ENCODE measurements at places on chromosomes 13 and 19.

DNA sequence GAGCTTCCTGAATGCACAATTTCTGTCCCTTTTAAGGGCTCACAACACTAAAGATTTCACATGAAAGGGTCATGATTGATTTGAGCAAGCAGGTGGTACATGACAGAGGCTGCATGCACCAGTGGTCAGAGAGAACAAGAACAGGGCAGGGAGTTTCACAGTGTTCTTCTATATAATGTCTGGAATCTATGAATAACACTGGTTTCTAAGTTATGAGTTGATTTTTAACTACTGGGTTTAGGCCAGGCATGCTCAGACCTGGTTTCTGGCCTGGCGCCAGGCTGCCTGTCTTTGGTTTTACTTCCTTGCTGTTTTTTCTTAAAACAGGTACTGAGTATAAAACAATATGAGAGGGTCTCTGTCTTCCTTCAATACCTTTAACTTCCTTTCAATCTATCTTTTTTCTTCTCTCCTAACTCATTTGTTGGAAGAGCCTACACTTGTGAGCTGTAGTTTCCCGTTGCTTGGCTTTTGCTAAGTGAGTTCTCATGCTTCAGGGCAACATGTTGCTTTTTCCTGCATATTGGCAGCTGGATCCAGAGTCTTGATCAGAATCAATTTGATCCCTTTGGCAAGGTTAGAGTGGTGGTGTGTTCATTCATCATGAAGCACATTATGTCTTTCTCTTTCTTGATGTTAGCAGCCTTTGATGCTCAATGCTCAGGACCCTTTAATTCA is 38.5 kb upstream of the FGF14 start:
- DNase-seq = no peak

DNA sequence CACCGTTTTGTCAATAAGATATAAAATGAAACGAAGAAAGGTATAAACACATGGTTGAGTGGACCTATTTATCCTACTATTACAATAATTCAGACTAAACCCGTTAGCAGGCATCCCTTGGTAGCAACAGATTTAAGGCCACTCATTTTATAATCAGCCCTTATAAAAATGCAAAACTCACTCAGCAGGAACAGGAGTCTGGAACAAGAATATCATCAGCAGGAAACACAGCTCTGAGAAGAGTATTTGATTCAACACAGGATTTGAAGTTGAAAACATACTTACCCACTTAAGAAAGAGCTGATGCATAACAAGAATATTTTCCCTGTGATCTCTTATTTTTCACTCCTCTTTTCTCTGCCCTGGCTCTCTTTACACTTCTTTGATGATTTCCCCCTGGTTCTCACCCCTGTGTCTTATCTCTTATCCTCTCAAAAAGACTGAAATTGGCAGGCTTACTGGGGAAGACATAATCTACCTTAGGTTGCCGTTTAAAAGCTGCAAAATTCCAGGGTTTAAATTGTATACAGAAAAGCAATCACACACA is 1722.7 kb downstream of the SLITRK5 start:
- DNase-seq = no peak

GRCh38 chr19:34403784-34404108 is 453 bp upstream of the PDCD2L start:
- DNase-seq = no peak

DNA sequence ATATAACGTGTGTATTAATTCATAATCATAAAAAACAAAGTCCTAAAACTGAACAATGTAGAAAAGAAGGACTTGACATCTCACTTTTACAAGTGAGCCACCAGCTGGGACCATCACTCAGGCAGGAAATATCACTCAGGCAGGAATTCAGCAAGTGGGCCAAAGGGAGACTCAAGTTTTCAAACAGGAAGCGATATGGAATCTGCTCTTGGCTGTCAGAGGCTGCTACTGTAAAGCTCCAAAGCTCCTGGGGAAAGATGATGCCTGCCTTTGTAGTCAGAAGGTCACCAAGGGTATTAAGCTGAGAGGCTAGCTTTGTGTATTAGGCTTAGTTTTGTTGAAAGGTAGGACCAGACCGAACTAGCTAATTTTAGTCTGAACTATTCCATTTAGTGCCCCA is 5.5 kb upstream of the AKAP11 start:
- DNase-seq = no peak

- no peak for DNase-seq
Observed at GRCh38 chr13:24060993-24061392, 99.5 kb upstream of the SPATA13 start.

DNA sequence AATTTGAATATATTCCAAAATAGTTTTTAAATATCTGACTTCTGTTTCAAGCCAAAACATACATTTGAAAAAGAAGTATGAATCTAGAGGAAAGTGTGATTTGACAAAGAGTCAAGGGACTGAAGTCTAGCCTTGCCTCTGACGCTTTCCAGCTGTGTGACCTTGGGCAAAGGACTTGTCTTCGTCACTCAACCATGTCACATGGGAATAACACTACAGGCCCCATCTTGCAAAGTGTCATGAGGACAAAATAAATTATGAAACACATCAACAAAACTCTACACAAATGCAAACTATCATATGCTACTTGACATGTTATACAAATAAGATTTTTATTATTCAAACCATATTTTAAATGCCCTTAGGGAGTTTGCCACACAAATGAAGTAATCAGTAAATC is 73.0 kb downstream of the CYSLTR2 start:
- DNase-seq = no peak

DNA sequence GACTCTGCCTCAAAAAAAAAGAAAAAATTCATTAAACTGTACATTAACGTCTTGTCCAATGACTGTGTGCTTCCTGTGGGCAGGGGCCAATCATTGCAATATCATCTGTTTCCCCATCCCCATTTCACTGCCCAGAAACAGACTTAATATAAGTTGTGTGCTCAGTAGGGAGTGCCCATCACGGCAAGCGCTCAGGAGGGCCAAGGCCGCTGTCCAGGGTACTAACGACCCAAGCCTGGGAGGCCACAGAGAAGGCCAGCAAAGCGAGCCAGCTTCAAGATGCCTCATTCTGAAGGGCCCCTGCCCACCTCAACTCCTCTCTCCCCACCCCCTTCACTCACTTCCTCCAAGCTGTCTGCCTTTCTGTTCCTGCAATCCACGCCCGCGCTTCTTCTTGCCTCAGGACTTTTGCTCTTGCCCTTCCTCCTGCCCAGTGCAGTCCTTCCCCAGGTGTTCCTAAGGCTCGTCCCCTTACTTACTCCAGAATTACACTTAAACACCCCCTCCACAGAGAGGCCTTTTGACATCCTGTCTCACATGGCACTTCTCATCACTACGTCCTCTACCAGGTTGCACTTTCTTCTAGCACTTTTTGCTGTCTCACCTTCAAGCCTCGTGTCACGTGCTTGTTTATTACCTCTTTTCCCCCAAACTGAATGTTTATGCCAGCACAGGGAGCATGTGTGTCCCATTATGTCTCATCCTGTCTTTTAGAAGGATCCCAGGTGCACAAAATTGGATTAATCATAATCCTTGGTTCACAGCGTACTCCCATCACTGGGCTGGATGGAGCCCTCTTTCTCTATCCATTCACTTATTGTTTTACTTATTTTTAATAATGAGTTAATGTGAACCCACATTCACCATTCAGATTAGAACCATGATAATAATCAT is 11.3 kb upstream of the POU2F2 start:
- no peak for DNase-seq

- DNase-seq = no peak
Observed at GRCh38 chr13:46523972-46524752, 28.8 kb upstream of the LRCH1 start.

DNA sequence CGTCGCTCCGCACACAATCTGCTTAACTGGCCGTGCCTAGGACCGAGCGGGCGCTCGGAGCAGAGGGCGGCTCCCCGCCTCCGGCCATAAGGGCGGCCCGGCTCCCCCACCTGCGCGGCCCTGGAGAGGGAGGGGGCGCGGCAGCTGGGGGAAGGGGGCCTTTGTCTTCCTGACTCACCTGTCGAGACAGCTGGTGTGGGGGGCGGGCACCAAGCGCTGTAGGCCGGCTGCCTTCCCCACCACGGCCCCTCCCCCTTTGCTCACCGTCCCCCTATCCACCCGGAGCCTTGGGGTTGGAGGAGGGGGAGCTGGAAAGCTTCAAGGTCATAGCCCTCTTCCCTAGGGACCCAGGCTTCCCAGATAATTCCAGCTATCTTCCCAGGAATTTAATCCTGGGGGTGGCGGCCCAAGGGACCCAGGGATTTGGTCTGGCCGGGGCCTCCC is 1.2 kb downstream of the VASP start:
- no peak for DNase-seq

DNA sequence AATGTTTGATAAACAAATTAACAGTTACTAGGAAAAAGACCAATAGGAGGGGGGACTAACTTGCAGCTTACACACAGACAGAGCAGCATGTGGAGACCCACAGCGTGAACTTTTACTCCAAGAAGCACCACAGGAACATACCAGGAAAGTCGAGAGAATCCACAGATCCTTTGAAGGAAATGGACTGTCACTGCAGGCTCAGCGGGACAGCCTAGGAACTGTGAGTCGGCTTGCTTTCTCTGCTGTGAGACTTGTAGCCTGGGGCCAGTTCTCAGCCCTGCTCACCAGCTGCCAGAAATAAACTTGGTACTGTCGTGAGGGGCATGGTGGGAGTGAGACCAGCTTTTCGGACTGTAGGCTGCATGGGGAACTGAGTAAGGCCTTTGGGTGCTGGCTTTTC is 1211.5 kb downstream of the PCDH17 start:
- no peak for DNase-seq

DNA sequence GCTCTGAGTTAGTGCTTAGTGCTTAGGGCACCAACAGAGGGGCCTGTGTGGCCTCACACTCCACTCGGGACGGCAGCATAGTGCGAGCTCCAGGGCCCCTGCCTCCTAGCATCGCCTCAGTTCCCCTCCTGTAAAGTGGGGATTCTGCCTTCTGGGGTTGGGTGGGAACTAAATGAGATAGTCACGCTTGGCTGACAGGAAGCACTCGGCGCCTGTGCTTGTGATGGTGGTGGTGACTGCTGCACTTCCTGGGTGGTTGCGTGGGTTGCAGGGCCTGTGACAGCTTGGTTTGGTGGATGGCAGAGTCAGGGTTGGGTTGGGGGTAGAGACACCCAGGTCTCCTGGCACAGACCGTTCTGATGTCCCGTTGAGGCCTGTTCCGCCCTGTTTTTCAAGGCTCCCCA is 7.7 kb downstream of the PLEKHF1 start:
- peak; percentile 70 for DNase-seq

DNA sequence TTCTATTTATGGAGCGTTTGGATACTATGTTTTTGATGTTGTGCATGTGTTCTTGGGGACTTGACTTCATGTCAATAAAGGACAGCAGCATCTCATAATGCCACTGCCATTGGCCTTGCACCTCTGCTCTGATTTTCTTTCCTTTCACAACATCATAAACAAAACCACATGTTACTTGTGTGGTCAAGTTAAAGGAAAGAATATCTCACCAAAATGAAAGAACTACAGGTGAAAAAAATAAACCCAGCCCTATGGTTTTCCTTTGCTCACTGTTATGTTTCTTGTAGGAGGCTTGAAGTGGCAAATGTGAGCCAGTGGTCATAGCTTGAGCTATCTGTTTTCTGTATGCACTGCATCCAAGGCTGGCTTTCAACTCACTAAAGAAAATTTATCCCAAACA is 240.4 kb downstream of the KCNRG start:
- DNase-seq = no peak

DNA sequence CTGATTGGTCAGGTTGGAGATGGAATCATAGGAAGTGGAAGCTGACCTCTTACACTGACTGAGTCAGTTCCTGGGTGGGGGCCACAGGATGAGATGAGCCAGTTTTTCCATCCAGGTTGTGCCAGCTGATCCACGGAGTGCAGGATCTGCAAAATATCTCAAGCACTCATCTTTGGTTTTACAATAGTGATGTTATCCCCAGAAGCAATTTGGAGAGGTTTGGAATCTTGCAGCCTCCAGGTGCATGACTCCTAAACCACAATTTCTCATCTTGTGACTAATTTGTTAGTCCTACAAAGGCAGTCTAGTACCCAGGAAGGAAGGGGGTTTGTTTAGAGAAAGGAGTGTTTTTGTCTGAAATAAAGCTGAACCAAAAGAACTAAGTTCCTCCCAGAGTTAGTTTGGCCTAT is 212.8 kb downstream of the SLITRK6 start:
- DNase-seq = no peak

DNA sequence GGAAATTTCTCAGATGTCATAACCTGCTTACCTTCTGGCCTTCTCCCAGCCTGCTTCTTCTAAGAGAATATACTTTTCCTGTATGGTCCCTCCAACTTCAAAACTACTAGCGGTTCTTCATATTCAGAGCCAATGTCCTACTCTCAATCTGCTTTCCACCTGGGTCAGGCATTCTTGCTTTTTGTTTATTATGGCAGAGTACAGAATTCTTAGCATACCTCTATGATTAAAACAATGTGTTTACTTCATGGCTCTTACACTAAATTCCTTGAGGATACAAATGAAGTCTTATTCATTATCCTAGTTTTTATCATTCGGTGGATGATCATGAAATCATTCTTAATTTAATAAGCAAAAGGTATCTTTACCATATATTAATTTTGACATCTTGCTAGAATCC is 484.2 kb upstream of the SLITRK1 start:
- no peak for DNase-seq

- no peak for DNase-seq
Observed at GRCh38 chr13:111343186-111343805, 22.9 kb downstream of the TEX29 start.

- no peak for DNase-seq
Observed at GRCh38 chr19:3593156-3593555, 7.9 kb downstream of the GIPC3 start.

GRCh38 chr13:110265682-110266430 is 41.1 kb downstream of the COL4A1 start:
- DNase-seq = no peak

DNA sequence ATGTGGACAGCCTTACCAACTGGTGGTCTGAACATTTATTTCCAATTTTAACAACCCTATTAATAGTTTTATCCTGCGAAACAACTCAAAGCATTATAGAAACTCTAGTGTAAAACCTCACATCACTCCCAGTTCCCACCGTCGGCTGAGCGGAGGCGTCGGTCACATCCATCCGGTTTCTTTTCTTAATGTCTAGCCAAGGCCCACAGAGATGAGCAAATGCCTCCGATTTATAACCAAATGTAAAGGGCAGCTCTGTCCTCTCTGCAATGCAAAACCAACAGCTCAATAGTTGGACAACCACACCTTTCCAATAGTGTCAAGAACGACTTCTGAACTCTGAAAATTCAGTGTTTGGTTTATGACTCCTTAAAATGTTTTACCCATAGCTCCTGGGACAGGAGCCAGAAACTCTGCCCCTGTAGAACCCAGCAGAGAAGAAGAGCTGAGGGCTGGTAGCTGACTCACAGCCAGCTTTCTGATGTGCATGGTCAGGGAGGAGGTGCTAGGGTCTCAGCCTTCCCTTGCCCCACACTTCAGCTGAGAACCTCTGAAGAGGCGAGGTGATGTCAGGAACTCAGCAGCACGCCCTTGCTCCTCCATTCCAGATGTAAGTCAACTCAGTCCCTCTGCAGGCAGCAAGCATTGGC is 90.2 kb upstream of the UQCRFS1 start:
- no peak for DNase-seq

All from activated naive CD8-positive, alpha-beta T cell treated with anti-CD3 and anti-CD28 coated beads, Interleukin-2, amount 50 U/mL, for 16 hours (primary cell).